Activated CD4-positive, alpha-beta T cell treated with anti-CD3 and anti-CD28 coated beads for 1 hour (primary cell): ENCODE measurements at places on chromosomes 1 and 21.

DNA sequence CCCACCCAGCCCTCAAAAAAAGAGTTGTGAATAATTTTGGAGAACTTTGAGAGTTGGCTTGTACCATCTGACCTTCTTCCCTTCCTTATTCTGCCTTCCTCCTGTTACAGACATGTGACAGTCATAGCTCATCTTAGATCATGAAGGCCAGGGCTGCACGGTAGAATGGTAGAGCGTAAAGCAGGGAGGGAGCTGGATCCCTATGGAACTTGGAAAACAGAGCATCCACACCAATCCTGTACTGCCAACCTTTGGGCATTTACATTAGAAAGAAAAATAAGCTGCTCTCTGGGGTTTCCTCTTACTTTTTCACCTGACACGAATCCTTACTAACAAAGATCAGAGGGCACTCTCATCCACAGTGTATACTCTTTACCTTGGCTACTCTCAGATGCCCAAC is 121.5 kb downstream of the GPR52 start:
- DNase-seq = no peak

DNA sequence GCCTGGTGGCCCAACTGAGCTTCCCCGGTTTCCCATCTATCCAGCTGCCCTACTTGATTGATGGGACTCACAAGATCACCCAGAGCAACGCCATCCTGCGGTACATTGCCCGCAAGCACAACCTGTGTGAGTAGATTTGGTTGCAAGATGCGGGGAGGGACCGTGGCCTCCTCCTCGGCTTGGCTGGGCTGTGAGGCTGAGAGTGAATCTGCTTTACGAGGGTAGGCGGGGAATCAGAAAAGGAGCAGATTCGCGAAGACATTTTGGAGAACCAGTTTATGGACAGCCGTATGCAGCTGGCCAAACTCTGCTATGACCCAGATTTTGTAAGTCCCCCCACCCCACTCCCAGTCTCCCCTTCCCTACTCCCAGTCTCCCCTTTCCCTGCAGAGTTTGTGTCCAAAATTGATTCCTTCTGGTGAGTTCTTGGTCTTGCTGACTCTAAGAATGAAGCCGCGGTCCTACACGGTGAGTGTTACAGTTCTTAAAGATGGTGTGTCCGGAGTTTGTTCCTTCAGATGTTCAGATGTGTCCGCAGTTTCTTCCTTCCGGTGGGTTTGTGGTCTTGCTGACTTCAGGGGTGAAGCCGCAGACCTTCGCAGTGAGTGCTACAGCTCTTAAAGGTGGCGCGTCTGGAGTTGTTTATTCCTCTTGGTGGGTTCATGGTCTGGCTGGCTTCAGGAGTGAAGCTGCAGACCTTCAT is 1.5 kb downstream of the GSTM2 start:
- no peak for DNase-seq

GRCh38 chr21:16841975-16842695 is 670.7 kb upstream of the CXADR start:
- no peak for DNase-seq

GRCh38 chr1:32228771-32229170 is 6.6 kb downstream of the EIF3I start:
- DNase-seq = no peak

GRCh38 chr1:182570611-182570970 is 18.5 kb downstream of the RNASEL start:
- no peak for DNase-seq

GRCh38 chr1:163071405-163072255 is 2.5 kb downstream of the RGS4 start:
- DNase-seq = peak; percentile 12

- DNase-seq = no peak
Observed at GRCh38 chr1:207828046-207828445, 76.2 kb downstream of the CD46 start.

GRCh38 chr1:201505503-201505890 is 1.4 kb downstream of the CSRP1 start:
- no peak for DNase-seq

- DNase-seq = no peak
Observed at GRCh38 chr1:188949701-188950100, 1528.0 kb downstream of the BRINP3 start.

DNA sequence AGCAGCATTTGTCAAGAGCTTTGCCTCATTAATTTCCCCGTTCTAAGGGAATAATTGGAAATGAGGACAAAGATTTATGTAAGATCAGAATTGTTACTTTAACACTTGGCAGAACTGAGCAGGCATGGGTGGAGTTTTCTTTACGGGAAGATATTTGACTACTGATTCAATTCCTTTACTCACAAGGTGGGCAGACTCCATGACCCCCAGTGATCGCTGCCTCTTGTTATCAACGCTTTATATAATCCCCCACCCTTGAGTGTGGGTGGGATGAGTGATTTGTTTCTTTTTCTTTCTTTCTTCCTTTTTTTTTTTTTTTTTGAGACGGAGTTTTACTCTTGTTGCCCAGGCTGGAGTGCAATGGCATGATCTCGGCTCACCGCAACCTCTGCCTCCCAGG is 65.3 kb upstream of the TENT5B start:
- no peak for DNase-seq

- DNase-seq = no peak
Observed at GRCh38 chr1:36711480-36711879, 228.8 kb upstream of the CSF3R start.

DNA sequence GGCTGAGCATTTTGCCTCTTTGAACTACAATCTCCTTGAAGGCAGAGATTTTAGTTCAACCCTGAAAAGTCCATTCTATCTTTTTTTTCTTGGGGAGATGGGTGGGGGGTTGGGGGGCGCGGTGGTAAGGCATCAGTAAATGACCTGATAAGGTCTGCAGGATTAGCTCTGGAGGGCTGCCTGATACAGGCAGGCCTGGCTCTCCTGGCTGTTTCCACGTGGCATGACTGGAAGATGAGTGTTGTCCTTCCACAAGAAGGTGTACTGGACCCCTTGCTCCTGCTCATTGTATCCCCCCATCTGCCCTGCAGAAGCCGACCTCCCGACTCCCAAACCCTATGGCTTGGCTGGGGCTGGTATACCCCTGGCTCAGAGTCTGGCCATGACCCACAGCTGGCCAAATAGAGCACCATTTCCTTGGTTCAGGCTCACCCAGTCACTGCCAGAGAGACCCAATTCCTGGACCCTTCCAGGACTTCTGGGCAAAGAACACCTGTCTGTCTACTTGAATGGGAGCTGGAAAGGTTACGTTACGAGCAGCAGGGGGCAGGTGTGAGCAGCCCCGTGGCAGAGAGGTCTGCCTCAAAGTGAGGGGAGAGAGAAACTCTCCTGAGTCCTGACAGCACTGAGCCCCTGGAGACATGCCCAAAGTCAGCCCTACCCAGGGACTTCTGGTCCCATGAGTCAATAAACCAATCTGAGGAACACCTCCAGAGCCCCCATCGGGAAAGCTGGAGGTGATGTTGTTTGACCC is 17.0 kb downstream of the DHRS3 start:
- DNase-seq = peak; percentile 42

DNA sequence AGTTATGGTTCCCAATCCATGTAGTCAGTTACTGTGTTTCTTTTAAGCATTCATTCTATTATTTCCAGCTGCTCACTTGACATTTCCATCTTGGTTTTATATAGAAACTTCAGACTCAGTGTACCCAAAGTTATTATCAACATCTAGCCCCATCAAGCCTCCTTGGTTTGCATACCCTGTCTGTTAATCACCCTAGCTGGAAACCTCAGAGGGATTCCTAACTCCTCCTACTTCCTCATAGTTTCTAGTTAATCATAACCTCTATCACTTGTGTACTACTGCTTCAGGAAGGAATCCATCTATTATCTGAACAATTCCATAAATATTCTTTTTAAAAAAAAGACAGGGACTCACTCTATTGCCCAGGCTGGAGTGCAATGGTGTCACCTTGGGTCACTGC is 293.3 kb downstream of the SDCCAG8 start:
- no peak for DNase-seq

DNA sequence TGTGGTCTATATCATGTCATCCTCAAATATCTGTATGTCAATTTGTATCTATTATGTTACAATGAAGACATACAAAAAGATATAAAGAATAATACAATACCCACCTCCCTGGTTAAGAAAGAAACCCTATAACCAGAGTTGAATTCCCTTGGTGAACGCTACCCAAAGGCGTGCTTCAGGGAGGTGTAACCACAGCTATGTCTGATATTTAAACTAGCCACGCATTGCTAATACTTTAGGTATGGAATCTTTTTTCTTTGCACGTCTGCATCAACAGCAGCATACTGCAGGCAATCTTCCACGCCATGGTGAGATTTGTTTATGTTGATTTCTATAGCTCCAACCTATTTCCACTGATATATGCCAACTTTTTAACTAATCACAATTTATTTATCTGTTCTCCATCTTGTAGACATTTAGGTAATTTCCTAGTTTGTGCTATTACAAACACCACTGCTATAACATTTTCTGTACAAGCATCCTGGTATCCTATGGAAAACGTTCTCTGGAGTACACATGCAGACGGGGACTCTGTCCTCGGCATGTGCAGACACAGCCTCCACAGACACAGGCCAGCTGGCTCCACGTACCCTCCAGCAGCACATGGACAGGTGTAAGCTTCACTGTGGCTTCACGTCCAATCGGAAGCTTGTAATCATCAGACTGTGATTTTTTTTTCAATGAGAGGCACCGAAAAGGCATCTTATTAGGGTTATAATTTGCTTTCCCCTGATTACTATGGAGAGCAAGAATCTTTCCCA is 58.5 kb downstream of the HSF2BP start:
- no peak for DNase-seq

- no peak for DNase-seq
Observed at GRCh38 chr1:119873135-119874015, 22.9 kb downstream of the ADAM30 start.
